ENCODE measurements at places on chromosomes 3 and 15.
A peak's percentile ranks its signal among the peaks of the same experiment; 100 is the strongest.

GRCh38 chr3:109098079-109098644 lies 19.8 kb downstream of the MORC1 start:
- DNase-seq = no peak

GRCh38 chr15:93341164-93341563 lies 252.2 kb upstream of the RGMA start:
- no peak for DNase-seq

DNA sequence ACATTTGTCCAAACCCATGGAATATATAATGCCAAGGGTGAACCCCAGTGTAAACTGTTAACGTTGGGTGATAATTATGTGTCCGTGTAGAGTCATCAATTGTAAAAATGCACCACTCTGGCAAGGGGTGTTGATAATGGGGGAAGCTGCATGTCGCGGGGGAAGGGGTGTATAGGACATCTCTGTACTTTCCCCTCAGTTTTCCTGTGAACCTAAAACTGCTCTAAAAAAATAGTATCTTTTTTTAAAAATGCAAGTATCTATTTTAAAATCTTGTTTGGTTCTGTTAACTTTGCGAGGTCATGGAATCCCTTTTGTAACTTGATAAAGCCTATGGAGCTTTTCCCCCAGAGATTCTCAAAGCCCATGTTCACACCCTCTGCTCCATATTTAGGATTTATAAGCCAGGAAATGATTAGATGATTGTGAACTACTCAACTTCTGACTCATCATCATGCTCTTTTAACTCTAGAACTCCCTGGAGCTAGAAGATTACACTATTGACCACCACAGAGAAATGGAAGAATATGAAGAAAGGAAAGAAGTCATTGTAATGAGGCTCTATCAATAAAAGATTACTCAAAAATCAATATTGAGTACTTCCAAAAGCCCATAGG lies 56.1 kb upstream of the C3orf49 start:
- no peak for DNase-seq

DNA sequence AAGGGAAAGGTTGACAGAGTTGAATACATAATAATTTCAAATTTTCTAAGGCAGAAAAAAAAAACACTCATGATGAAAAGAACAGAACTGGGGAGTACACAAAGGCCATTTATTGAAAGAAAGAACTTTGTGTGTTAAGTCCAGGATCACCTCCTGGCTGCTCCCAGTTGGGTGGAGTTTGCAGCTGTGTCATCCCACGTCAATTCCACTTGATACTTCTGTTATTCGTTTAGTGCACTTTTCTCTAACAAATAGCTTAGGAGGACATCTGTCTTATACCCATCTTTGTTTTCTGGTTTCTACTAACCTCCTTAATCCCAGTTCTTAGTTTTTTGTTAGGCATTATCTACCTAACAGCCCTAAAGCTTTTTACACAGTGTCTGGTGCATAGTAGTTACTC lies 44.7 kb downstream of the SGO1 start:
- no peak for DNase-seq

DNA sequence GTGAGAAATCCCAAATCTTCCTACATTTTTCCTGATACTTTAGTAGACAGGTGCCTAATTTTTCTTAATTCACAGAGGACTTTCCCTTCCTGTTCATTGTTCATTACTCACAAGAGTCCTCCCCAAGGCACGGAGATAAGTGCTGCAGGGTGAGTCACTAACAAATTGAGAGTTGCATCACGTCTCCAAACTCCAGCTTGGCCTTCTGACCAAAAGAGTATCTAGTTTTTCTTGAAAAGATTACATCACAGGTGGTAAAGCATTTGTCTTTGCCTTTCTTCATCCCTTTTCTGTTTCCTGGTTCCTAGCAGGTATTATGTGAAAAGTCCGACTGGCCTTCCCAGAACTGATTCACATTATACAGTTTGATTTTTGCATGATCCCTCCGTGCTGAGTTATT lies 24.9 kb upstream of the RASGRP1 start:
- DNase-seq = no peak

- no peak for DNase-seq
Observed at GRCh38 chr3:43638594-43639447, 17.0 kb upstream of the ANO10 start.

- no peak for DNase-seq
Observed at GRCh38 chr3:111800472-111800871, 58.6 kb upstream of the PHLDB2 start.

GRCh38 chr15:77479015-77479414 lies 58.3 kb downstream of the HMG20A start:
- DNase-seq = no peak

GRCh38 chr3:61831973-61832372 lies 270.6 kb downstream of the PTPRG start:
- no peak for DNase-seq

- no peak for DNase-seq
Observed at GRCh38 chr3:186619787-186620212, 6.9 kb downstream of the AHSG start.

DNA sequence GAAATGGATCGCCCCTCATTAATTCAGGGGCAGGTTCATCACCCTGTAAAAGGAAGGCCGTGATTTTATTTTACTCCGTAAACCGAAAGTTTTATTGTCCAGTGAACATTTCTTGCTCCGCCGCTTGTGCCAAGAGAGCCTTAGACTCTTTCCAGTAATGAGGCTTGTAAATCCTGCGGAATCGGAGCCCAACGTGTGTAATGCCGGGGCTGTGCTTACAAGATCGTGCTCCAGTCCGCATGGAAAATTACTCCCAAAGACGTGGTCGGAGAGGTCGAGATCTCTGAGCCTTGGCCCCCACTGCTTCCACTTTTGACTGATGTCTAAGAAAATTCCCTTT lies 649 bp upstream of the PLOD2 start:
- no peak for DNase-seq

- DNase-seq = no peak
Observed at GRCh38 chr15:90211440-90212143, 10.5 kb downstream of the SEMA4B start.

GRCh38 chr15:51866751-51867150 lies 37.3 kb downstream of the TMOD3 start:
- no peak for DNase-seq

DNA sequence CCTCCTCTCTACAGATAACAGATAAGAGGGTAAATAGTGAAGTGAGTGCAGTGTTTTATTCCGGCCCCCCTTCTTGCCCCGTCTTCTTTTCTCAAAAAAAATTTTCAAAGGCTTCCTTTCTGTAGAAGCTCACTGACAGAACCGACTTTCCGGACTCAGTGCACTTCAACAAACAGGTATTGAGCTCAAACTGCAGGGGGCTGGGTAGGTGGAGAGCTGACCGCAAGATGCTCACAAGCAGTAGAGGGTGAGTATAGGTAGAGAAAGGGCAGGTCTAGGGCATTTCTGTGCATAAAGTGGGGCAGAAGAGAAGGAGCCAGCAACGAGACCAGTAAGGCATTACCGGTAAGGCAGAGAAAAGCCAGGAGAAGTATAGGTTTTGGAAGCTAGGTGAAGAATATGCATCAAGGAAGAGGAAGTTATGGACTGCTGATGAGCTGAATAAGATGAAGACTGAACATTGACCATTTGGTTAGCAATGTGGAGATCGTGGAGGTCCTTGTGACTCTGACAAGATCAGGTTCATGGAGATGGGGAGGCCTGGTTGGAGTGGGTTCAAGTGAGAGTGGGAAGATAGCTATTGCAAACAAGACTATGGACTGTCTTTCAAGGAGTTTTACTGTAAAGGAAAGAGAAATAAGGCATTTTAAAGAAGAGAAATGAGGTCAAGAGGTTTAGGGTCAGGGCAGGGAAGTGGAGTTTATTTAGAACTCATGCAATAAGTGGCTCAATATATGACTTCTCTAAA lies 97.4 kb downstream of the ST6GAL1 start:
- DNase-seq = peak; percentile 61

- DNase-seq = no peak
Observed at GRCh38 chr3:170500462-170500861, 81.8 kb downstream of the CLDN11 start.

DNA sequence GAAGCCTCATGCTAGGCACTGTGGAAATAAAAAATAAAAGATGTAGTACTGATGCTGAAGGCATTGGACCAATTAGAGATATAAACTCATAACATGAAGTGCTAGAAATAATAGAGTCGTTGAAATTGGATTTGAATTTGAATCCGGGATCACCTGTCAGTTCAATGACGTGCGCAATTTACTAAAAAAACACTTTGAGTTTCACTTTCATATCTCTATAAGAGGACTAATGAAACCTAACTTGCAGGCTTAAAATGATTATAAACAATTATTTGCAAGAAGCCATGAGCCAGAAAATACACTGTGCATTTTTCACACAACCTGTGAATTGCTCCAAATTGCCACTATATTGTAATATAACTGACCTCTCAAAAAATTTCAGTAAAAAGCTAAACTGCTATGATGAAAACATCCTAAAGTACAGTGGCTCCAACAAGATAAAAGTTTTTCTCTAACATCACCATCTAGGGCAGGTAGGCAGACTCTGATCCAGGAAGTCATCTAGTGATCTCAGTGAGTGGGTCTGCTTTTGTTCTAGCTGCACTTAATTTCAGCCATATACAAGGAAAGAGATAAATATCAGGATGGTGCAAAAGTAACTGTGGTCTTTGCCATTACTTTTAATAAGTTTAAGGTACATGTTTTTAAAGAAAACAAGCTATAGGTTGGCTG lies 440.2 kb downstream of the CNTN6 start:
- DNase-seq = no peak

GRCh38 chr15:65595960-65596359 lies 15.0 kb downstream of the INTS14 start:
- no peak for DNase-seq

DNA sequence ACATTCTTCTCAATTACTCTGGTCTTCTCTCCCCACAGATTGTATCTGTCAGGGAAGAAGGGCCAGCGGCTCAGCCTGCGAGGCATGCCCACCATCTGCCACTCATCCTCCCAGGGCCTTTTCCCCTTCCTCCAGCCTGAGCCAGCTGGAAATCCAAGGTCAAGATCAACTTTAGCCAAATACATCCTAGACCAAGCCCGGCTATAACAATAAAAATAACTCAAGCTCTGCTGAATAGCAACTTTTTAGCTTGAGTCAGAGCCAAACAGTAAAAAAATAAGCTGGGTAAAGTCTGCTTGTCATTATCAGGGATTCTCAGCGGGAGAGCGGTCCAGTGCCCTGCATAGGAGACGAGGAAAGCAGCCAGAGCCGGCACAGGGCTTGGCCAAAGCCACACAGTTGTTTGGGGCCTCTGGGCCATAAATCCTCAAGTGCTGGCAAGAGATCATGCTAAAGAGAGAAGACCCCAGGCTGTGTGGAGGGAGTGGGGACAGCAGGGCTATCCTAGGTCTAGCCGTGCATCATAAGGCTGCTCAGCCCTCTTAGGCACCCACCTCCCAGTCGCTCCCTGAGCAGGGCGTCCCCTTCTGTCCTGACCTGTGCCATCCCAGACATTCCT lies 76.2 kb upstream of the HERC1 start:
- no peak for DNase-seq

All from activated CD4-positive, alpha-beta T cell treated with anti-CD3 and anti-CD28 coated beads for 1 hour (primary cell).